Activated CD4-positive, alpha-beta T cell treated with anti-CD3 and anti-CD28 coated beads, Interleukin-2, amount 50 U/mL, for 24 hours (primary cell): ENCODE measurements at places on chromosomes 16 and 17.

GRCh38 chr16:57889522-57889921, 81.4 kb downstream of the CNGB1 start:
- no peak for DNase-seq

- DNase-seq = no peak
Measured at GRCh38 chr17:14068542-14069250, 608 bp upstream of the COX10 start.

DNA sequence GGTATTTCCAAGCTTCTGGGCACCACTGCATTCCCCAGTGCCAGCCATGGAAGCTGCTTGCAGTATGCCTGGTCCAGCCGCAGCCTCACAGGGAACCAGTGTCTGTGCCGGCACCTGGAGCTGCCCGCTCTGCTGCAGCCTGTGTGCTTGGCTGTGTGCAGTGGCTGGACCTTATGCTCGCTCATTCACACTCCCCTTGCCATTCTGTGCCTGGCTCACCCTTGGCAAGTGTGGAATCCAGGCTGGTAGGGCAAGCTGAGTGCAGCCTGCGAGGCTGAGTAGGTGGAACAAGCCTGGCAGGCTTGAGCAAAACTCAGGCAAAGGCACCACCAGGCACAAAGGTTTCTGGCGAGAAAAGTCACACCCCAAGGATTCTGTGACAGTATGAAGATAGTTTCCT, 144.0 kb downstream of the MYO1D start:
- DNase-seq = no peak

DNA sequence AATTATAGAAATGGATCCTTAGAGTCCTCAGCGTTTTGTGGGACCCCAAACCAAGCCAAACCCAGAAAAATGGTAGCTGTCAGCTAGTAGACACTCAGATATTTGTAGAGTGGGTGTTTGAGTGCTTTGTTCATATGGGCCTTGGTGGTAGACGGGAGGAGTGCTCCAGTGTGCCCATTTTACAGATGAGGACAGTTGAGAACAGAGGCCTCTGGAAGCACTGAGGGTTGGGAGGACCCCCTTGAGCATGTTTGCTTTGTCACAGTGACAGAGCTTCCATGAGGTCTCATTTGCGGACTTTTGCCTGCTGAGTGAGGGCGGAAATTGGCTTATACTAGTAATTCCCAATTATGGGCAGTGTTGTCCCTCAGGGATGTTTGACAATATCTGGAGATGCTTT, 111.7 kb downstream of the ABCC6 start:
- DNase-seq = no peak

GRCh38 chr17:79517827-79518584, 92.8 kb downstream of the RBFOX3 start:
- DNase-seq = no peak

GRCh38 chr16:79286646-79287423, 313.7 kb downstream of the MAF start:
- DNase-seq = no peak

DNA sequence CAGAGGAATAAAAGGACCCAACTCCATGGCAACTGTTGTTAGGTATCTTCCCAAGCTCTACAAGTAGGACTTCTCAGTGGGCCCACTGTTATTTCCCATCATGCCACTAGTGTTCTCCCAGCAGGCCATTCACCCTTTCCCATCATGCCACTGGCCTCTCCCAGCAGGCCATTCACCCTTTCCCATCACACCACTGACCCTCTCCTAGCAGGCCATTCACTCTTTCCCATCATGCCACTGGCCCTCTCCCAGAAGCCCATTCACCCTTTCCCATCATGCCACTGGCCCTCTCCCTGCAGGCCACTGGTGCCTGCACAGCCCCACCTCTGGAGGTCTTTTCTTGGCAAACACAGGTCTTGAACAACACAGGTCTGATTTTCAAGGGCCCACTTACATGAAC, 36.3 kb downstream of the IFT140 start:
- DNase-seq = no peak

- DNase-seq = no peak
Measured at GRCh38 chr17:65674246-65675045, 113.0 kb upstream of the AXIN2 start.

DNA sequence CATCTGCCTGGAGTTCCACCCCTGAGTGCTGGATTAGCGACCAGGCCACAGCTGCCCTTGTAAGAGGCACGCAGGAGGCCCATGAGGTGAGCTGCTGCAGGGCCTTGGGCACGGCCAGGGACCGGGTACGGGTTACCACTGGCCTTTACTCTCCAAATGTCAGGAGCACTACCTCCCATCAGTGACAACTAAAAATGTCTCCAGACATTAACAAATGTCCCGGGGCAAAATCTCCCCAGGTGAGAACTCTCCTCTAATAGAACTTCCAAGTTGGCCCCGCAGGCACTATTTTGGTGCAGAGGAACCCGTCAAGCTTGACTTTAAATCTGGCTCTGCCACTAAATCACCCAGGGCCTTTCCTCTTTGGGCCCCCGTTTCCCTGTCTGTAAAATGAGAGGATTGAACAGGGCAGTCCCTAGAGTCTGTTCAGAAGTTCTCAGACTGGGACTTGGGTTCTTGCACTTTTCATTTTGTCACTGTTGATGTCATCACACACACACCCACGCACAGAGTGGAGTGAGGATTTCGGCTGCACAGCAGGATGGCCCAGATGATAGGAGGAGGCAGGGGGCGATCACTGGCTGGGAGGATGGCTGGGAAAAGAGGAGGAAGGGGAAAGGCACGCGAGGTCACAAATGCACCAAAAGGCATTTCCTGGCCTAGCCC, 24.5 kb upstream of the MAPT start:
- DNase-seq = no peak

DNA sequence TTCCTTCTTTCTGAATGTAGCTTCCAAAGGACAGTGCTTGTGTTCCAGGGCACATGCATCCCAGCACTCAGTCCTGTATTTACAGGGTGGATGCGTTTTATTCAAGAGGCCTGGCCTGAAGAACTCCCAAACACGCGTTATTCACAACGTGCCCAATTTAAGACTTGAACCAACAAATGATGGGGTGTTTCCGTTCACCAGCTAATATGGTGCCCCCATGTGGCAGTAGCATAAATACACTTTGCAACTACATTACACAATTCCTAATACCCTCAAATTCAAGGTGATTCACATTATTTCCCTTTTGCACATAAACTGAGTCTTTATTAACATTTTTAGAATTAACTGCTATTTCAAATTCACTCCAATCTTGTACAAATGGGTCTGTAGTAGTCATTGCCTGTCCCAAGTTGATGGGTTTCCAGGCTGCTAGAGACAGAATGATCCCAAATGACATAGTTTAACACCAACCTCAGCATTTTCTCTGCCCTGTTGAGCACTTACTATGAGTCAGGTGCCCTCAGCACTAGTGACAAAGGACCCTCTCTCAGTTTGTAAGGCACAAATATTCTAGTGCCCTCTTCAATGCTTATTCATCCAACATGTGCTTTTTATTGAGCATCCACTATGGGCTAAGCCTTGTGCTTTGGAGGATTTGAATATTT, 26.9 kb downstream of the HSD17B2 start:
- DNase-seq = no peak

DNA sequence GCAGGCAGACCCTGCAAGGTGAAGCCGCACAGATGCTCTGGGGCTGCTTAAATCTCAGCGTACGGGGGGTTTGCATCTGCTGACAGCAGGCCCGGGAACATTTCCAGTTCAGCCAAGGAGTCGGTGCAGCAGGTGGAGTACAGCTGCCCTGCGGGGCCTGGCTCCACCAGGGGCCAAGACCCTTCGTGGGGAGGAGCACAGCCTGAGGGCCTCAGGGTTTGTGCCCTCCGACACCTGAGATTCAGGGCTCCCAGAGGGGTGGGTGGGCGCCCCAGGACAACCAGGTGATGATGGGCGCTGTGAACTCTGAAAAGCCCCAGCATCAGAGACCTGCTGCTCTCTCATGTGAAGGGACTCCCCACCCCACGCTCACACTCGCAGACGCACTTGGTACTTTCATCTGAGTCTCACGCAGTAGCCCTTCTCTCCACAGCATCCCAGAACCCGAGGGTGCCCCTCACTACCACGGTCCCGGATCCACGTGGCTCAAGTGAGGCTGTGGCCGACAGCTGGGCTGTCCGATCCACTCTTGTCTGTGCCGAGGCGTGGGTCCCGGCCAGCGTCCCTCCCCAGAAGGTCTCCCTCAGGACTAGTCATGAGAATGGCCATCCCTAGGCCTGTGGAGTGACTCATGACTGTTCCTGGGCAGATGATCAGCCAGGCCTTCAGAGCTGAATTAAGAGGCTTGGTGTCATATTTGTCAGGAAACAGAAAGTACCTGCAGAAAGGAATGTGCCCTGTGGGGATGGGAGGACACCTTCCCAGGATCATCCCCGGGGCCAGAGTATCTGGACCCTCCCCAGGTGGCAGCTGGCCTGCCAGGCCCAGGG, 29.6 kb downstream of the ACSF3 start:
- DNase-seq = no peak

DNA sequence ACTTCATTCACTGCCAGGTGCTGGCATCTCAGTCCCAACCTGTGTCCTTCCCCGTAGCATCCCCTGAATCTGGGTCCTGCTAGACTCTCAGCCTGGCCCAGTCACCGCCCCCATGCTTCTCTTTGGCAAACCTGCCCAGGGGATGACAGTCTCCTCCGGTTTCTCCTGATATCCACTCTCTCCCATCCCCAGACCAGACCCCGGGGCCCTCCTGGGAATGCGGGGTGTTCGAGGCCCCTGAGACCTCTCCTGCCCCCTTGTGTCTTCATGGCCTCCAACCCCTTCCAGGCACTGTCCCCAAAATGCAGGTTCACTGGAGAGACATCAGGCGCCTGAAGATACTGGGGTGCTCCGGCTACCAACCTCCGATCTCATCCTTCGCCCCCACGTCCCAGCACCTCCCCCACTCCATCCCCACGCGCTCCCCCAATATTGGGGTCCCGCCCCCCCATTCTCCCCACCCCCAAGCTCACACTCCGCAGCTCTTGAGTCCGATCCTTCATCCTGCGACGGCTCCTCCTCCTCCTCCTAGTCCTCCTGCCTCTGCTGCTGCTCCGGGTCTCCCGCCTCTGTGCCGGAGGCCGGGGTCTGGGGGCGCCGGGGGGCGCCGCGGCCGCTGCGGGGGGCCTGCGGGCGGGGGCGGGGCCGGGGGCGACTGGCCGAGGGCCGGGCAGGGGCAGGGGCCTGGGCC, 399 bp downstream of the STX1B start:
- no peak for DNase-seq

GRCh38 chr16:13148836-13149235, 247.4 kb downstream of the SHISA9 start:
- DNase-seq = no peak

GRCh38 chr16:86716649-86717048, 138.3 kb downstream of the FOXL1 start:
- DNase-seq = no peak

DNA sequence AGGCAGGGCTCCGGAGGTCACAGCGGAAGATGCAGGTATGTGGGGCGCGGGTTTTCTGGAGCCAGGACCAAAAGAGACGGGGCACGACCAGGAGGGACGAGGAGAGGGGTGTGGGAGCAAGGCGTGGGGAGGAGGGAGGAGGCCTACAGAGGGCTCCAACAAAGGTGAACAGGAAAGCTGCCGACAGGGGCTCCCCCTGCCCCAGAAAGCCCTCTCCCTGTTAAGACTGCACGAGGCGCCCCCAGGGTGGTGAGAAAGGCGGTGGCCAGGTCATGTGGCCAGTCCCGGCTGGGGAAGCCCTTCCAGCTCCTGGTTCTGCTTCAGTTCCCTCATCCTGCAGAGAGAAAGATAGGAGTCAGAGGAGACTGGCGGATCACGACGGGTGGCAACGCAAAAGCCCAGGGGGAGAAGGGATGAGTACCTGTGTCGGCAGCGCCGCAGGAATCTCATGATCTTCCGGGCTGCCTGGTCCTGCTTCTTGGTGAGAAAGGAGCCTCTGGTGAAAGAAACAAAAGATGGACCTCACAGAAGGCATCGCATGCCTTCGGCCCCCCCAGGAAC, 949 bp upstream of the SPAG7 start:
- DNase-seq = no peak

GRCh38 chr17:79655672-79656290, 44.9 kb upstream of the RBFOX3 start:
- no peak for DNase-seq

DNA sequence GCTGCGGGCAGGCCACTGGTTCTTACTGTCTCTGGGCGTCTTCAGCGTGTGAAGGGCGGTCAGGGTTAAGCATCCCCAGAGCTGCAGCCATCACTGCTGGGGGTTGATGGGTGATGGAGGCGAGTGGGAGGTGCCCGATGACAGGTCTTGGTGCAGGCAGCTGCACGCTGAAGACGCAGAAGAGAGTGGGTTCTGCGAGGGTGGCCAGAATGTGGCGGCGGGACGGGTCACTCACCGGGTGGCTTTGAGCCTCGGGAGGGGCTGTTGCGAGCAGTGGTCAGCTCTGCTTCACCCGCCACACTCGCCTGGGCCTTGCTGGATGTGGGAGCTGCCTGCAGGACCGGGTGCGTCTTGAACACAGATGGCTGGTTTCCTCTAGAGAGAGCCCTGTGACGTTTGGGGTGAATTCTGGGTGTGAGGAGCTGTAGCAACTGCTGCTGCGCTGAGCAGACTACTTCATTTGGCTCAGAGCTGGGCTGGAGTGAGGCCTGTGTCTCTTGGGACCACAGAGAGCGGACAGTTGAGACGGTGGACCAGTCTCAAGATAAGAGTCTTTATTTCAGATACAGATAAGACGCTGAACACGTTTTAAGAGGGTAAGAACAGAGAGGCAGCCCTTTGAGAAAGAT, 44.6 kb upstream of the ZNF750 start:
- no peak for DNase-seq

DNA sequence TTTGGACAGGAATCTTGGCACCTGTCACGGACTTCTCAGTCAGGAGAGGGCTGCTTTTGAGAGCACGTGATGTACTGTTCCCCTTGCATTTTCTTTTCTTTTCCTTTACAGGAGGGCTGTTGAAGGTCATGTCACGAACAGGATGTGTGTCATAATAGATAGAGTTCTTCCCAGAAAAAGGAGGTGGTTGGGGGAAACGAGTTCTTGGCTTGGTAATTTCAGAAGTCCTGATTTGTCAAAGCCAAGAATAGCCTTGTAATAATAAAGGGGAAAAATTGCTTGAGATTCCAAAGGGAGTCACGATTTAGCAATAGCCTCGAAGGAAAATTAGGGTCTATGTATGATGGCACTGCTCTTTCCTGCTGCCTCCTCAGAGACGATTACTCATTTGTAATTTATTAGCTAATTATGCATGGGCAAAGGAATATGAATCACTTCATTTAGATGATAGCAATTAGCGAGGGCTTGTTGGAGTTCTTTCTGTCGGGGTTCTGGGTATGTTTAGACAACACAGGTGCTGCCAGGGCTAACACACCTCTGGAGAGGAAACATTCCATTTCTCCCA, 277.7 kb upstream of the N4BP1 start:
- DNase-seq = no peak

- DNase-seq = no peak
Measured at GRCh38 chr16:82963653-82964052, 336.9 kb downstream of the CDH13 start.
